ENCODE measurements at places on chromosomes 12 and 14. TPM values are rescaled to one million over a fixed set of nuclear protein-coding genes. Genes with fewer than 3 reads are reported as not detected.

The GLT1D1 gene
- 1.2 TPM for polyA plus RNA-seq

The ANKRD9 gene
- 8.6 TPM for polyA plus RNA-seq

DNA sequence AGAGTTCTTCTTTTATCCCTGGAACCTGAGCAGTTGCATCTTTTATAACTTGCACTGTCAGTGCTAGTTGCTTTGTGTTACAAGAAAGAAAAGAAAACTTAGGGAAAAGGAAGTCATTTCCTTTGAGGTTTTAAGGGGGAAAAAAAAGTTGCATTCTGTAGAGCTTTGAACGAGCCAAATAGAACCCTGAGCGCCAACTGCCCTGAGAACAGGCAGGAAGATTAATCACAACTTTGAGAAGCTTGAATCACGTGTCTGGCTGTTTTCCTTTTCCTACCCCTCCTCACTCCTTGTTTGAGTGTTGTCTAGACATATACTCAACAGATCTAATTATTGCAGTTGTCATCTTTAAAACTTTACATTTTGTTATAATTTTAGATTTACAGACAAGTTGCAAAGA is 12.5 kb downstream of the PCNX1 start:
- no peak for DNase-seq

The HOXC13 gene
- not detected for polyA plus RNA-seq

The FKBP11 gene
- polyA plus RNA-seq: 21.3 TPM

- no peak for DNase-seq
Observed at GRCh38 chr14:75970989-75971388, 10.8 kb downstream of the TGFB3 start.

DNA sequence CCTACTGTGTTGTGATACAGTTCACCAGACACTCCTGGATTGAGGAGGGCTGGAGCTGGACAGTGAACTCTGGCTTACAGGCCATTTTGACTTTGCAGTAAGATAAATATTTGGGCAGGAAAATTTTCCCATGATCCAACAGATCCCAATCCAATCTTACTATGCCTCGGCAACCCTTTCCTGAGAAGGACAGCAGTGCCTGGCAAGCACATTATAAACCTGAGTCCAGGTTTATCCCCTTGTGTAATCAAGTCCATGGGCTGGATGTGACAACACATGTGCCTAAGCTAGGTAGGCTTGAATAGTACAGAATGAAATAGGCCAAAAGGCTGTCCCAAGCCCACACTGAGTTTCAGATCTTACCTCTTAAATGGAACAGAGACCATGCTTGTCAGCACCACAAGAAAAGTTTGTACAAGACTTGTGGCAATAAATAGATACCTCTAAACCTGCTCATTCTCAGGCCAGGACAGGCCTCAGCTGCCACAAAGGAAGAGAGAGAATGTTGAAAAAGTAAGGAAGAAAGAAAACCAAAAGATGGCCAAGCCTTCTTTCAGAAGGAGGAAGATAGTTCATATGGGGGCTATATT is 34.9 kb downstream of the CREBL2 start:
- no peak for DNase-seq

- no peak for DNase-seq
Observed at GRCh38 chr12:109191621-109192250, 75.3 kb downstream of the ACACB start.

GRCh38 chr14:104386151-104386841 is 193.3 kb upstream of the C14orf180 start:
- no peak for DNase-seq

DNA sequence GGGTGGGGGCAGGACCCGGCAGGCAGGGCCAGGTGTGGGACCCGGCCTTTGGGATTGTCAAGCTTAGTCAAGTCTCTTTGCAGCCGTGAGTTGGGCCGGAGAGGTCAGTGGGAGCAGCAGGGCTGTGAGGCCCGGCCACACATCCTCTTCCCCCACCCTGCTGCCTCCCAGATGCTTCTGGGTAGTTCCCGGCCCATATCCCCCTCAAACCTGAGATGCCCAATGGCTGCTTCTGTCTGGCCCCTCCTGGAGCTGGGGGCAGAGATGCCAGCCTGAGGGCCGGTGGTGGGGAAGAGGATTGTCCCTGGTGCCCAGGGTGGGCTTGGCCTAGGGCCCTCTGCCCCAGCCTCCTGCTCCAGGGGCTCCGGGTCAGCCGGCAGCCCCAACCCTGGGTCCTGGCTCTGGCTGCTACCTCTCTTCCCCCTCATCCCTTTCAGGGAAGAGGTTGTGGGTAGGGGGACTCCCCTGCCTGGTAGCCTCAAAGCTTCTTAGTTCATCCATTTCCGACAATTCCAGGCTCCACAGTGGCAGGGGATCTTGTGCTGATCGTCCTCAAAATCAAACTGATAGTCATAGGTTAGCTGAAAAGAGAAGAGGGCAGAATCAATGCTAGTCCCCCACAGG is 2.8 kb upstream of the PRKAG1 start:
- no peak for DNase-seq

DNA sequence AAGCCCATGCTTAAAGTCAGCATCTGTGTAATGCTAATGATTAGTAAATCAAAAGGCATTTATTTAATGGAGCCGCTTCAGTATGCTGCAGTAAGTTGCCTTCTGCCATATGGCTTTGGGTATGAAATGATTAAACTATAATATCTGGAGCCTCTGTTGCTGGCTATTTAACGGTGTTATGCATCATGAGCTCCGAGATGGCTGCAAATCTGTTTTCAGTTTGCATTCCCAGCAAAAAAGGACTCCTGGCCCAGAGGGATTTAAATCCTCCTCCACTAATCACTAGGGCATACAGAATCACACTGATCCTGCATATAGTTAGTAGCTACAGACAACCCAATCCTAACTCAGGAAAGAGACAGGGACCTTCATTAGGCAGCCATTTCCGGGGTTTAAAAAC is 171.5 kb upstream of the EEA1 start:
- no peak for DNase-seq

The TTC6 gene
- 0.22 TPM for polyA plus RNA-seq

The TRMT5 gene
- 16.3 TPM for polyA plus RNA-seq

DNA sequence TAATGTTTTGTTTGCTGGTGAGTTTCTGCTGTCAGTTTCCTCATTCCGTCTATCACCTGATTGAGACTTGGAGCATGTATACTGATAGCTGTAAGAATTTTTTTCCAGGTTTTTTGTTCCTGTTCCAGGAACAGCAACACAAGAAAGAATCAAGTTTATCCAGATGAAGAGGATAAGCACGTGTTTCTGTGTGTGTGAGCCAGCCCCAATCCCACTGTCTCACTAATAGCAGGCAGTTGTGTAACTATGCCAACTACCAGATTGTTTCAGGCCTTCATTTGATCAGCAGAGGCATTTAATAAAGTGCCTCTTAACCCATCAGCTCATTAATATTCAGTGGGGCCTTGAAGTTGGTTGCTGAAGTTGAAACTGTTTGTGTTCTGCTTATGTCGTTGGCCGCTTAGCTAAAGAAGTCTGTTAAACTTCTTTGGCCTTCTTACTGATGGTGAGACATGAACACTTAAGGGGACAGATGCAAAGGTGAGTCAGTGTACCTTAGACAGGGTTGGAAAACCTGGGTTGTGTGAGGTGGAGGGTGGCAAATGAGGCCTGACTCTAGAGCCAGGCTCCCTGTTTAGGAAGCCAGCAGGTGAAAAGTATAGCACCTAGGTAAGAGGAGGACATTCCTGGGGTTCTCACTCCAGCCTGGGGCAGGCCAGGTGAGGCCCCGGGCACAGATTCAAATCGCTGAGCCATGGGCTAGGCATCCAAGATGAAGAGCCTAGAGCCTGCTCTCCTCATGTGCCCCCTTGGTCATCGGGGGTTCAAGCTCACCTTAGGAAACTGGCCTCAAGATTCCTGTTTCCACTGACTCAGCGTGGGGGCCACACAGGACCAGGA is 3.7 kb downstream of the ANKRD13A start:
- DNase-seq: no peak

DNA sequence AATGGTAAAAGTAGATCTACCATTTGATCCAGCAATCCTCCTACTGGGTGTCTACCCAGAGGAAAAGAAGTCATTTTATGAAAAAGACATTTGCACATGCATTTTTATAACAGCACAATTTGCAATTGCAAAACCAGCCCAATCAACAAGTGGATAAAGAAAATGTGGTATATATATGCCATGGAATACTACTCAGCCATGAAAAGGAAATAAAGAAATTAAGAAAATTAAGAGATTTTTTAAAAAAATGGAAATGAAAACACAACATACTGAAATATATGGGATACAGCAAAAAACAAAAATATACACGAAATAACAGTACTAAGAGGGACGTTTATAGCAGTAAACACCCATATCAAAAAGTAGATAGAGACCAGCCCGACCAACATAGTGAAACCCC is 58.9 kb downstream of the ACSM4 start:
- DNase-seq: no peak

- DNase-seq: no peak
Observed at GRCh38 chr12:65466911-65467310, 188.4 kb downstream of the MSRB3 start.

The SERPINA12 gene
- not detected for polyA plus RNA-seq

GRCh38 chr14:66206554-66206953 is 279.6 kb upstream of the CCDC196 start:
- DNase-seq: no peak

The RNASE1 gene
- 227 TPM for polyA plus RNA-seq

DNA sequence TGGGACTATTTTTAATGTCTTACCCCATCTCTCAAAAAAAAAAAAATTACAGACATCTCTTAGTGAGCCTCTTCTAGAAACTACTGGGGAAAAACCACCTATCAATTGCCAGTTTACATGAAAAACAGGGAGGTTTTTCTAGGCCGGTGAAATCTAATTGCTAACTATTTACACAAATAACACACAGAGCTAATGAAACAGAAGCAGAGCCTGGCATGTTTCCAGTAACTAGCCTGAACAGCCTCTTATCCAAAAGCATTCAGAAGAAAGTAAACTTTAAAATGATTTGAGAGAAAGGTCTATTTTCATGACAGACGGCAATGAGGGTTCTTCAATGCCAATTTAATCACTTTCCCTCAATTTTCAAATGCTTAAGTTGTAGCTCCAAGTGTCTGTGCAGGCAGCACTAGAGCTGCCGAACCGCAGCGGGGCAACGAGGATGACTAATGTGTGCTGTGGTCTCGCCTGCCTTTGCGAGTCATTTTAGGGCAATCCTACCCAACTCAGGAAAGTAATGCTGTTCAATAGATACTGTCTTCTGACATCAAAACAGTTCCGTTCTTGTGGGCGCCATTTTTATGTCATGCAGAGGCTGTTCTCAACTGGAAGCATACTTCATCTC is 84.6 kb downstream of the SETD3 start:
- DNase-seq: no peak

DNA sequence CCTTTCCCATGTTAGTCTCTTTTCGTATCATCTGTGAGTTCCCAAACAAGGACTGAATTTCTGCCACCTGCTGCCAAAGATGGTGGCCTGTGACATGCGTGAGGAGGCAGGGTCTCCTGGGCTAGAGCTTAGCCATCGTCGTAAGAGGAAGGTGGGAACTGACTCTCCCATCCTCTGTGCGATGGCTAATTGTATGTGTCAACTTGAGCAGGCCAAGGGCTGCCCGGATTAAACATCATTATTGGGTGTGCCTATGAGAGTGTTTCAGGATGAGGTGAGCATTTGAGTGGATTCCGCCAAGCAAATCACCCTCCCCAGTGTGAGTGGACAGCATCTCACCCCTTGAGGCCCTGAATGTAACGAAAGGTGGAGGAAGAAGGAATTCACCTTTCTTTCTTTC is 220.7 kb upstream of the DIO3 start:
- no peak for DNase-seq
